ENCODE measurements at places on chromosomes 3 and 15.

DNA sequence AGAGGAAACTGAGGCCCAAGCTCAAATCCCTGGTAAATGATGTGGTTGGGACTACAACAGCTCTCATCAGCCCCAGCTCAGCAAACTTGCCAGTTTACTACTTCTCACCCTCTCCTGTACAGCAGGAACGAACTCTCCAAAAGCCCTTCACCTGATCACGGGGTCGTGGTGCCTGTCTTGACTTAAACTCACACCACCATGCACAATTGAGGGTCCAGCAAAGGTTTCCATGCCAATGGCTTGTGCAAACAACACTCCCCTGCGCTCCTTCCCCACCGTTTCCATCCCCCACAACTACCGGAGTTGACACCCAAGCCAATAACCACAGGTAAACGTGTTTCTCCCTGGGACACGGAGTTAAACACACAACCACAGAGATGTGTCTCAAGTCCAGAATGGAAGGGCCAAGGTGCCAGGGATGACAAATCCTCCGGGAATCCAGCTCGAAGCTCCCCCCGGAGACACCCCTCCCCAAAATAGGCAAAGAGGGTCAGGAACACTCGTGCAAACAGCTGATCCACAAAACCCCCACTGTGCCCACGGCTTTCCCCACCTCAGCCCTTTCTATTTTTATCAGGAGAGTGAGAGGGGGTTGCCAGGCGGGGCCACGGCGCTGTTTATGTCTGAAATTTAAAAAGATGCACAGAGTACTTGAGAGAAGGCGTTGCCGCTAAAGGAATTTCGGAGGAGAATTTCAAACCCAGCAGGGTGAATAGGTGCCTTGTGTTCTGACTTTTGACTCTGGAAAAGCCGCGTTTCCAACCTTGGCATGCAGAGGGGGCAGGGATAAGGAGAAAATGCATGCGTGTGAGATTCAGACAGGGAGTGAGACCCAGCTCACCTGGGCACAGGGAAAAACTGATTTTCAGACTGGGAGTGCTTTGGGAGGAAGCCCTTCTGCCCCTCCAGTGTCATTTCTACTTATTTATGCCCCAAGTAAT lies 10.6 kb upstream of the ACAN start:
- DNase-seq = no peak

- DNase-seq = no peak
Measured at GRCh38 chr3:150220041-150220440, 188.1 kb upstream of the TSC22D2 start.

- no peak for DNase-seq
Measured at GRCh38 chr3:44983484-44983941, 7.5 kb downstream of the EXOSC7 start.

DNA sequence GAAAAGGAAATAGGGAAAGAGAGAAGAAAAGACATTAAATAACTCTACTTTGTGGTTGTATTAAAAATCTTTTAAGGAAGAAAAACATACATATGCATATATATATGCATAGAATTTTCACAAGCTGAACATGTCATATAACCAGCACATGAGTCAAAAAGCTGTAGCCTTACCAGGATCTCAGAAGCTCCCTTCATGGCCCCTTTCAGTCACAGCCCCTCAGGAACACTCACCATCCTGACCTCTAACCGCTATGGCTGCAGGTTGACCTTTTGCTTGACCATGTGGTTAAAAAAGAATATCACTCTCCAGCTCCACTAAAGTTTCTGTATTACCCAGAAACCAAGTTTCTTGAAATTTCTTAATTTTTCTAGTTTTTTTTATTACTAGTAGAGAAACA lies 103.4 kb downstream of the CHST2 start:
- DNase-seq = no peak

DNA sequence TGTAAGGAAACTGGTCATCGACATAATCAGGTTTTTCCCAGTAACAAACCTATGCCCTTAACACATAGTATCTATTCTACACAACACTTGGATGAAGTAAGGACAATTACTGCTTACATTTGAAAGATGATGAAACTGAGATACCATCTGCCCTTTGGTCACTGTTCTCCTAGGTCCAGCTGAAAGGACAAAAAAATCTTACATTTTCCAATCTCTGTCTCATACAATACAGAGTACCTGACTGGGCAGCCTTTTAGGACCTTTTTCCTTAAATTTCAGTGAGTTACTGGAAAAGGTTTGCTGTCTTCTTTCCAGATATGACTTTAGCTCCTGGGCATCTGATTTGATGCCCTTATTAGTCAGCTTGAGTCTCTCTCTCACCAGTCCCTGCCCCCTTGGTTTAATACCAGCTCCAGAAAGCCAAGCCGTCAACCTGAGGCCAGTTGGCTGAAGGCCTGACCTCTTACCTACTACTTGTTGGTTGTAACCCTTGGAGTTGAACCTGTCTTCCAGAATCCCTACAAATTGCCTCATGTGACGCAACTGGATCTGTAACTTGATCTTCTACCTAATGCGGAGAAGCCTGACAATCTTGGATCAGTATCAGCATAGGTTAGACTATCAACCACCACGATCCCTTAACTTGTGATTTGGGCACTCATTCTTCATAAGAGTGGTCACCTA lies 355.3 kb upstream of the ZNF385D start:
- no peak for DNase-seq

- DNase-seq = no peak
Measured at GRCh38 chr3:54299169-54299935, 177.0 kb downstream of the CACNA2D3 start.

DNA sequence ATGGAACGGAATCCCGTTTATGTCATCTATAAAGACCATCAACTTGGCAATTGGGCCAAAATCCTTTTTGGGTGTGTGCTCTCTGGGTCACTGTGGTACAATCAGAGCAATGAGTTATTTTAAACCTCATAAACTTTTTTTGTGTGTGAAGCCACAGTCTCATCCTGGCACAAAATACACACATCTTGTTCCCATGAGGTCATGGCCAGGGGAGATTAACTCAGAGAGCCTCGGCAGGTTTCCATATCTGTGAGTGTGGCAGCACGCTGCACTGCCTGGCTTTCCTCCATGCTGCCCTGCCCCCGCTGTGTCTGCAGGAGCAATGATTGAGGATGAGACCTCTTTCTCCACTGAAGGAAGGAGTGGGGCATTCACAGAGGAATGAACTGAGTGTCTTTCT lies 54.0 kb upstream of the DLG1 start:
- DNase-seq = no peak

GRCh38 chr15:88389120-88389519 lies 78.1 kb downstream of the MRPL46 start:
- DNase-seq = no peak

DNA sequence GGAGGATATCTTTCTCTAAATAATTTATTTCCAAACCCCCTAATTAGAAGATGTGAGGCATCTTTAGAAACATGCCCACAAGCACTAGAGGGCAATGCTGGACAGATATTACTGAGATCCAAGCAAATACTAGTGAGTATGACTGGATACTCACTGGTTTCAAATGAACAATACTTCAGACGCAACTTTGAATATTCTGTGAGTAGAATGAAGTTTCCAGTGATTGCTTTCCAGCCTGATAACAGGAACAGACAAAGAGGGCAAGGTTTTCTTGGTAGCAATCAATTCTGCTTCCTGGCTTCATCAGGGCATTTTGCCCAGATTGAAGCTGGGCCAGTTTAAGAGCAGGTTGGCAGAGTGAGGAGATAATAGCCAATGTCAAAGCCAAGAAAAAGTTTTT lies 442.6 kb upstream of the PDZRN3 start:
- DNase-seq = no peak

DNA sequence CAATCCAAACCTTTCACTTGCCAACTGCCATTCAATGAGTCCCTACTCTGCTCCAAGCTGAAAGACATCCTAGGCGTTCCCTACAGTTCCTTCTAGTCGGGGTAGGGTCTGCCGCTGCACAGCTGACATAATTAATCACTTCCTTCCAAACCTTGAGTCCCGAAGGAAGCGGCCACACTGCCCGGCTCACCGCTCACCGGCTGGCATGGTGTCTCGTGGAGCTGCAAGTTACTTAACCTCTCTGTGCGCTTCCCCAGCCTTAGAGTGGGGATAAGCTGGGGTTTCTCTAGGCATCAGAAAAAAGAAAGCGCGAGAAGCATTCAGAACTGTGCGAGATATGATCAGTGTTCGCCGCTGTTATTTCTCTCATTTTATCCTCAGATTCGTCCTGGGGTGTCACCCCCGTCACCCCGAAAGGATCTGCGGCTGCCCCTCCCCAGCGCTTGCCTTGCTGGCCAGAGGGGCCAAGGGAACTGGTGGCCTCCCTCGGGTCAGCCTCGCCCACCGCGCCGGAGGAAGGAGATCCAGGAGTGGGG lies 748 bp downstream of the MRPS25 start:
- peak; percentile 8 for DNase-seq

DNA sequence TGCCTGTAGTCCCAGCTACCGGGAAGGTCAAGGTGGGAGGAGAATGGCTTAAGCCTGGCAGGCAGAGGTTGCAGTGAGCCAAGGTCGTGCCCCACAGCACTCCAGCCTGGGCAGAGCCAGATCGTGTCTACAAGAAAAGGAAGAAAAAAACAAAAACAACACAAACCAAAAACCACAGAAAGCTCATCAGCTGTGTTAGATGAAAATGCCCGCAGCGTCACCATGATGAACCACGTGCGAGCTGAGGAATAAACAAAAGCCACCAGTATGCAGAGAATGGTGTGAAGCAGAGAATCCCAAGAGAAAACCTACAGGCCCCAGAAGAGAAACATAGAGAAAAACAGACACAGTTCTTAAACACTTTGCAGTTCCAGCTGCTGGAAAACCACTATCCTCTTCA lies 19.7 kb upstream of the TM4SF19 start:
- DNase-seq = no peak

- DNase-seq = no peak
Measured at GRCh38 chr15:80584973-80585525, 110.1 kb upstream of the ABHD17C start.

DNA sequence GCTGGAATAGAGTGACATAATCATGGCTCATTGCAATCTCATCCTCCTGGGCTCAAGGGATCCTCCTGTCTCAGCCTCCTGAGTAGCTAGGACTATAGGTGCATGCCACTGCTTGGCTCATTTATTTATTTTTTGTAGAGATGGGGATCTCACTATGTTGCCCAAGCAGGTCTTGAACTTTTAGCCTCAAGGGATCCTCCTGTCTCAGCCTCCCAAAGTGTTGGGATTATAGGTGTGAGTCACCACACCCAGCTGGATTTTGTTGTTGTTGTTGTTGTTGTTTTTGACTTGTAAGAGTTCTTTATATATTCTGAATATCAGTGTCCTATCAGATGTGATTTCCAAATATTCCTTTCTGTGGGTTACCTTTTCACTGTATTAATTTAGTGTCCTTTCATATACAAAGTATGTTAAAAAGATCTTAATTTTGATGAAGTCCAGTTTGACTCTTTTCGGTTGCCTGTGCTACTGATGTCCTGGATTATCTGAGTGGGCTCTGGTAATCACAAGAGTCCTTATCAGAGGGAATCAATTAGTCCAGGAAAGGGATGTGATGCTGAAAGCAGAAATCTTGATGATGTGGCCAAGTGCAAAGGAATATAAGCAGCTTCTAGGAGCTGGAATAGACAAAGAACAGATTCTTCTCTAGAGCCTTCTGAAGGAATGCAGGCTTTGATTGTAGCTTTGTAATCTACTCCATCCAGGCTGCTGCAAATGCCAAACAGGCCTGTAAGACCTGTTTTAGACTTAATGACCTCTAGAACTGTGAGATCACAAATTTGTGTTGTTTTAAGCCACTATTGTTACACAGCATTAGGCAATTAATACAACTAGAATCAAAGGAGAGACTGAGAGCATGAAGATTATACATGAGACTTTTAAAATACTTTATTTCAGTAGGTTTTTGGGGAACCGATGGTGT lies 30.2 kb downstream of the NCK1 start:
- DNase-seq = no peak

GRCh38 chr3:17913359-17913758 lies 170.9 kb upstream of the TBC1D5 start:
- no peak for DNase-seq

Measured in central memory CD4-positive, alpha-beta T cell (primary cell).